ENCODE measurements at places on chromosomes 1 and 21. TPM values are rescaled to one million over a fixed set of nuclear protein-coding genes. Genes with fewer than 3 reads are reported as not detected.
A peak's percentile ranks its signal among the peaks of the same experiment; 100 is the strongest.

DNA sequence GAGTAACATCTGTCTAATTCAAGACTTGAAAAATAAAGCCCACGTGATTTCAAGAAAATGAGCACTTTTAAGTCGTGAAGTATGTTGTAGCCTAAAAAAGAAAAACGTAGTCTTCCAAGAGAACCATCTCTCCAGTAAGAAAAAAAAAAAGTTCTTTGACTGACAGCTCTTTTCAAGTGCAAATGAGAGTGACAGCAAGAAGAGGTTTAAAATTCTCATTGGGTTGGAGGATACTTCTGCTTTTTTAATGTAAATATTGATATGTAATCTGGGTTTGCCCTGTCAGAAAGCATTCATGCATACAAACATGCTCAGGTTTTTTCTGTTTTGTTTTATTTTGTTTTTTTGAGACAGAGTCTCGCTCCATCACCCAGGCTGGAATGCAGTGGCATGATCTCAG lies 32.3 kb upstream of the PRDM2 start:
- ATAC-seq = no peak

GRCh38 chr21:34004974-34005373 lies 68.4 kb upstream of the MRPS6 start:
- ATAC-seq = no peak

GRCh38 chr1:64986903-64987871 lies 20.8 kb upstream of the JAK1 start:
- peak; percentile 58 for ATAC-seq

DNA sequence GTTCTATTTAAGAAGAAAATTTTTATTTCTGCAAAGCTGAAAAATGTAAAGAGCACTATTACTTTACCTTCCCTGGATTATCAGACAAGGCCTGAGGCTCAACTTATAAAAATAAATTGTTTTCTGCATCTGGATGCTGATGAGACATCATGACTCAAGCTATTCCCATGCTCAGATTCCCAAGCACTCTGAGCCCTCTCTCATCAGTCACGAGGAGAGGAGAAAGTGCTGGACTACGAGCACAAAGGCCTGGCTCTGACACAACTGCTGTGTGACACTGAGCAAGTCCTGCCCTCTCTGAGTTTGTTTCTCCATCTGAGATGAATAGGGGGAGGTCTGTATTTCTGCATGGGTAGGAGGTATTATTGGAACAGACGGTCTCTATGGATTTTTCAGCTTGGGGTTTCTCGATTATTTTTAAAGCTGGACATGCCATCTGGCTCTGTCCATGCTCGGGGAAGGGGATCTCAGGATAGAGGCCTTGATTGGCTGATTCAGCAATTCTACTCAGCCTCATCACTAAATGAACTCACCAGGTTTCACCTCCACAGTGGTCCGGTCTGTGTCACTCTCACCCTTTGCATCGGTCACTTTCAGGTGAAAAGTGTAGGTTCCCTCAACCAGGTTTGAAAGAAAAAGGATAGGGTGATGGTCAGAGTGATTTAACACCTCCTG lies 107.7 kb downstream of the KIAA0319L start:
- no peak for ATAC-seq

DNA sequence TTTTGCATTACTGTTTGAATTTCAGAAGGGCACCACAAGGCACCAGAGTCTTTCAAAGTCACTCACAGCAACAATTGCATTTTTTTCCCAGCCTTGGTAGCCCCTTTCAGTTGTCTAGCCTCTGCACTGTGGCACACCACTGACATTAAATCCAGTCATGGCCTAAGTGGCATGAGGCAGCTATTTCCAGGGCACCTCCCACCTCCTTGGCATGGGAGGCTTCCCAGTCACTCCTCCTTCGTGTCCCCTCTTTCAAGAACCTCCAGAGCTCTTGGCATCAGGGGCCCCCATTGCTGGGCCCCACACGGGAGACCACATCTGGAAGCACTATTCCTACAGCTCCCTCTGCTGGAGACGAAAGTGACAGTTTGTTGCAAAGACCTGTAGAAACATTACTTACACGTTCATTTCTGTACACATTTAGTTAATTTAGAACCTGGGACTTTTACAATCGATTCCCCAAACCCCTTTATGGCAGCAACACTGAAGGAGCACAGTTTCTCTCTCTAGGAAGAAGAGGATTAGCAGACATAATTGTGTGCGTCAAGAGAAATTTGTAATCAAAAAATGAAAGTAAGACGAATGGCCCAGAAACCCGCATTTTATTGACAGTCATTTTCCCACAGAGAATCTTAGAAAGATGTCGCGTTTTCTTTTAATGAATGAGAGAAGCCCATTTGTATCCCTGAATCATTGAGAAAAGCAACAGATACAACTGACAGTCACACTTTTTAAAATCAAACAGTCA lies 5.7 kb upstream of the CHD5 start:
- ATAC-seq = peak; percentile 34

GRCh38 chr1:229842302-229843255 lies 216.5 kb downstream of the URB2 start:
- ATAC-seq = no peak

DNA sequence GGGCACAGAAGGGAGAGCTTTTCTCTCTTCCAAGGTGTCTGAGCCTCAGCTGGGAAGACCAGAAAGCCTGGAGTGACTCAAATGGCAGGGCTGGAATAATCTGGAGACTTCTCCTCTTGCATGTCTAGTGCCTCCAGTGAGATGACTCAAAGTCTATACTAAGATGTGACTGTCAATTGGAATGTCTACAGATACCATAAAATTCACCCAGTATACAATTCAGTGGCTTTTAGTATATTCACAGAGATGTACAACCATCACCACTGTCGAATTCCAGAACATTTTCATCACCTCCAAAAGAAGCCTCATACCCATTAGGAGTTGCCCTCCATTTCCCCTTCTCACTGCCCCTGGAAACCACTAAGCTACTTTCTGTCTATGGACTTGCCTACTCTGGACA lies 47.9 kb upstream of the CNN3 start:
- ATAC-seq = no peak

- ATAC-seq = no peak
Measured at GRCh38 chr1:172277275-172277674, 143.2 kb upstream of the C1orf105 start.

GRCh38 chr1:67646145-67647035 lies 38.6 kb upstream of the GADD45A start:
- ATAC-seq = peak; percentile 85

GRCh38 chr1:56216218-56216617 lies 363.1 kb downstream of the PLPP3 start:
- no peak for ATAC-seq

GRCh38 chr1:1031659-1032235 lies 11.8 kb downstream of the AGRN start:
- ATAC-seq = no peak

- ATAC-seq = no peak
Measured at GRCh38 chr1:33819290-33819912, 44.5 kb upstream of the HMGB4 start.

DNA sequence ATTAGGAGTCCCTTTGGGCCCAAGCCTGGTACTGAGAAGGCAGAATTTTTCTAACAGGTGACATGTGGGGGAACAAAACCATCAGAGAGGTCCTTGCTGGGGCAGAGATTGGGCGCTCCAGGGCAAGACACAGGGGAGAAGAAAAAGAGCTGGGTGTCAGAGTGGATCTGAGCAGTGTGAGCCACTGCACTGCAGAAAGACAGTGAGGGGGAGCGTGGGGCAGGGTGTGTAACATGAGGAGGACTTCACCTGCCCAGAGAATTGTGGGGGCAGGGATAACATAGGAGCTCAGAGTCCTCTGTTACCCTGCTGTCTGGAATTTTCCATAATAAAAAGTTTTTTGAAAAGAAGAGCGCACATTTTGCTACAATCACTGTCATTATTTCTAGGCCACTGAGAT lies 25.5 kb upstream of the CSF3R start:
- ATAC-seq = no peak

DNA sequence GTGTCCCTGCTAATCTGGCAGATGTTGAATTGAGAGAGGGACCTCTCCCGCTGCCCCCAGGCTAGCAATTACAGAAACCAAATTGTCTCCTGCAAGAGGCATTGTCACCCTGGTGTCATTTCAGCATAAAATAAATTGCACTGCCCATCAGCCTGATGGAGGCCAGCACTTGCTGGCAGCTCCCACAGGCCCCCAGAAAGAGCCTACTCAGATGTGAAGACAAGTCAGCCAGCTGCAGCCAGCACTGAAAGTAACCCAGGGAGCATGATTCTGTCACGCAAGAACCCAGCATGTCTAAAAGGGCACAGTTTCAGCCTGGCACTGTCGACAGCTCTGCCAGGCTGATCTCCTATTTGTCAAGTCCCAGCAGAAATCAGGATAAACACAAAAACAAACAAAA lies 110.3 kb upstream of the CTTNBP2NL start:
- ATAC-seq = no peak

Gene C8B
- total RNA-seq = not detected

Gene OR14K1
- not detected for total RNA-seq

Gene GBP6
- 0.58 TPM for total RNA-seq

Measured in activated T-helper 17 cell treated with anti-CD3 and anti-CD28 coated beads, Interleukin-2, amount 50 U/mL, for 72 hours (primary cell).